ENCODE measurements at places on chromosomes 4 and X. TPM values are rescaled to one million over a fixed set of nuclear protein-coding genes. Genes with fewer than 3 reads are reported as not detected.

DNA sequence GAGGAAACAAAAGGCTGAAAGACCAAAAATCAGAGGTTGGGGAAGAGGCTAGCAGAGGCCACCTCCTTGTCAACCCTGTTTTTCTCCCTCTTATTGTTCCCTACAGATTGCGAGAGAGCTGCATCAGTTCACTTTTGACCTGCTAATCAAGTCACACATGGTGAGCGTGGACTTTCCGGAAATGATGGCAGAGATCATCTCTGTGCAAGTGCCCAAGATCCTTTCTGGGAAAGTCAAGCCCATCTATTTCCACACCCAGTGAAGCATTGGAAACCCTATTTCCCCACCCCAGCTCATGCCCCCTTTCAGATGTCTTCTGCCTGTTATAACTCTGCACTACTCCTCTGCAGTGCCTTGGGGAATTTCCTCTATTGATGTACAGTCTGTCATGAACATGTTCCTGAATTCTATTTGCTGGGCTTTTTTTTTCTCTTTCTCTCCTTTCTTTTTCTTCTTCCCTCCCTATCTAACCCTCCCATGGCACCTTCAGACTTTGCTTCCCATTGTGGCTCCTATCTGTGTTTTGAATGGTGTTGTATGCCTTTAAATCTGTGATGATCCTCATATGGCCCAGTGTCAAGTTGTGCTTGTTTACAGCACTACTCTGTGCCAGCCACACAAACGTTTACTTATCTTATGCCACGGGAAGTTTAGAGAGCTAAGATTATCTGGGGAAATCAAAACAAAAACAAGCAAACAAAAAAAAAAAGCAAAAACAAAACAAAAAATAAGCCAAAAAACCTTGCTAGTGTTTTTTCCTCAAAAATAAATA, 179.9 kb downstream of the AR start:
- DNase-seq = no peak

The GUCY1B1 gene
- 31.3 TPM for total RNA-seq

GRCh38 chrX:357693-358471, 28.8 kb downstream of the PPP2R3B start:
- no peak for DNase-seq

DNA sequence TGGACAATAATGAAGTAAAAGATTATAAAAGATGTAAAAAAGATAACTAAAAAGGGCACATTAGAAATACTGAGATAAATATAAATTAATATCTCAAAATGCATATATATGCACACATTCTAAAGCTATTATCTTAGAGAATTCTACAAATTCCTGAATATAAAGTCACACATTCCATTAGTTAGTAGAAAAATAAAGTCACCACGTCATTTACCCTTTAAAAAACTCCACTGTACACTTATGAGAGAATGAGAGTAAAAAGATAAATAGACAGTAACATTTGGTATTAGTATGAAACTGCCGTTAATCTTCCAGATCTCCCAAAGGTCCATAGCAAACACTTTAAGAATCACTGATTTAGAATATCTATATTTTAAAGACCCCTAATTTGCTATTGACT, 67.2 kb upstream of the IL15 start:
- DNase-seq = no peak

DNA sequence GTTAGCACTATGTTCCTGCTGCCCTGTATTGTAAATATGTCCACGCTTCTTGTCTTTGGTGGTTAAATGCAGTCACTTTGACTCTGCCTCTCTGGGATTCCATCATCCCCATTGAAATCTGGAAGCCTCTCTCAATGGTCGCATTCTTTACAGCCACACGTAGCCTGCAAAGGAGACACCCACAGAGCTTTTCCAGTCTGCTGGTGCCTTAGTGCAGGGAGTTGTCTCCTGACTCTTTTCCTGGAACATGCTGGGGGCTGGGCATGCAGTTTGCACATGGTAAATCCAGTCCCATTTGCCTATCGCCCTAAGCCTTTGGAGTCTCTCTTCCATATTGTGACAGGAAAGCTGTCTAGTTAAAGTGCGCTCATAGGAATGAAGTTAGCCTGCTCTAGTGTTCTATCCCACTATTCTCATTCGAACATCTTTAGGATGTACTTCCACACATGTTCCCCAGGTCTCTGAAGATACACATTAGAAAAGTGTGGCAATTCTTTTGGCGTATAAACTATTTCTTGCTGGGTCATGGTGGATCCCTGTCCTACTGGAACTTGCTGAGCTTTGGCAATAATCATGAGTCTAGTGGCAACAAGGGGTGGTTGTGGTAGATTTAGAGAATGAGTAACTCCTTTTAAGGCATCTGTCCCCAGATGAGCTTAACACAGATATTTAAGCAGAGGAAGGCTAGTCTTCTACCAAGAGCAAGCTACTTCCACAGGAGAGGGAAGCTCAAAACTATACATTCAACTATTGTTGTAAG, 33.7 kb downstream of the COQ2 start:
- no peak for DNase-seq

The DMRTC1B gene
- total RNA-seq = not detected

DNA sequence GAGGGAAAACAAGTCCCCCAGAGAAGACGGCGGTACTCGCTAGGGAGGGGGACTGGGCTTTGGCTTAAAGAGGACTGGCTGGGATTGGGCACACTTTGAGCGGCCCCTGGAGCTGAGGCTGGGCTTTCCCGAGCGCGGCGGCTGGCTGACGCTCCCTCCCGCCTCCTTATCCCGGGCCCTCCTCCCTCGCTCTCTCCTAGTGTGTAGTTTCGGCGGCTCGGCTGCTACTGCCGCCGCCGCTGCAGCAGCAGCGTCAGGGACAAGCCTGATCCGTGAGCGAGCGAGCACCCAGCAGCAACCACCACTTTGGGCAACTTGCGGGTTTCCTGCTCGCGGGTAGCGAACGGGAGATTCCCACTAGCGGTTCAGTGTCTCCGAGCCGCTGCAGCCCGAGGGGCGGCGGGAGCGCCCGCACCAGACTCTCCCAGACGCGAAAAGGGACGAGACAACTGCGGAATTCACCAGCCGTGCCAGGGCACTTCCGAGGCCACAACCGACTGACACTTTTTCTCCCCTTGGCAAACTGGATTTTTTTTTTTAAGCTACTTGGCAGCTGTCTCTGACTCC, 632 bp upstream of the PCDH7 start:
- peak; percentile 75 for DNase-seq

The CXorf38 gene
- 4.5 TPM for total RNA-seq

The BCLAF3 gene
- total RNA-seq = 7.0 TPM

The FGFR3 gene
- 1.7 TPM for total RNA-seq

DNA sequence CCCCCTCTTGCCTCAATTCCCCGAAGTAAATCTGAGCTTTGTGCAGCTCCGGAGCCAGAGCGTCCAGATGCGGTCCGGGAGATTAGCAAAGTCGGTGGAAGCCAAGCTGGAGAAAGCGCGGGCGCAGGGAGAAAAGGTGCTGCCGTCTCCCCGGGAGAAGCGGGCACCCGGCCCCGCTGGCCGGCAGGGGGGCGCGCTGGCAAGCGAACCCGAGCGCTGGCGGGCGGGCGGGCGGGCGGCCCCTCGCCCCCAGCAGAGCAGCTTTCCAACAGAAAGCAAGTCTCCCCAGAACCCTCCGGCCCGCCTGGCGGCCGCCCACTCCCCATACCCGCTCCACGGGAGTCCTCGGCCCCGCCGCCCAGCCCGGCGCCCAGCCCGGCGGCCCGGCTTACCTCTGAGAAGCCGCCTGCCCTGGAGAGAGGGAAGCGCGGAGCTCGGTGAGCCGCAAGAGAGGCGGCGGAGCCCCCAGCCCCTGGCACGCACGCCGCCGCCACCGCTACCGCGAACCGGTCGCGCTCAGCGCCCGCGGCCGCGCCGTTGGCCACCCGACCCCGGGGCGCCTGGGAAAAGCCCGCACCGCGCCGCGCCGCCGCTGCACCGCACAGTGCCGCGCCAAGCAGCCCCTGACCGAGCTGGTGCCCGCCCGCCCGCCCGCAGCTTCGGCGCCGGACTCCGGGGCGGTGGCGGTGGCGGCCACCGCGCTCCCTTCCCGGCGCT, 529 bp upstream of the CITED1 start:
- DNase-seq = peak; percentile 26

The RIPPLY1 gene
- total RNA-seq = not detected

- DNase-seq = no peak
Observed at GRCh38 chrX:109629310-109629709, 4.3 kb upstream of the KCNE5 start.

DNA sequence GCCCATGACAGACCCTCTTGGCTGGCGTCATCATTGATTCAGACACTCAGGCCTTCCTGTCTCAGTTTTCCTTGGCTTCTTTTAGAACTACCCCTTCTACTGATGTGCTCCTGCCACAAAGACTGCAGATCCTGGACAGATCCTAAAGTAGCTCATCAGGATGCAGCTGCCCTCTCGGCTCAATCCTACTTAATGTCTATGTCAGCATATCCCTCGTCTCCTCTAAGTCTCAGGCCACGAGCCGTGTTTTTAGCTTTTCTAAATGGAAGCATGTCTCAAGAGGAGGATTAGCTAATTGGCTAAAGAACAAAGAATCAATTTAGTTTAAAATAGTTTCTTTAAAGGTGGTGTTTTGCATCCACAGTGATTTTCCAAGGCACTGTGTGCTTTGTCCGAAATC, 447.7 kb downstream of the STIM2 start:
- DNase-seq = no peak

The DMRTC1 gene
- not detected for total RNA-seq

The PCSK1N gene
- 0.32 TPM for total RNA-seq

The PNMA3 gene
- 1.8 TPM for total RNA-seq

- no peak for DNase-seq
Observed at GRCh38 chrX:24372021-24372763, 11.8 kb downstream of the SUPT20HL1 start.

The FGA gene
- total RNA-seq = not detected

- no peak for DNase-seq
Observed at GRCh38 chr4:186749611-186750281, 26.1 kb upstream of the FAT1 start.

- no peak for DNase-seq
Observed at GRCh38 chr4:111812114-111812513, 333.1 kb upstream of the FAM241A start.

DNA sequence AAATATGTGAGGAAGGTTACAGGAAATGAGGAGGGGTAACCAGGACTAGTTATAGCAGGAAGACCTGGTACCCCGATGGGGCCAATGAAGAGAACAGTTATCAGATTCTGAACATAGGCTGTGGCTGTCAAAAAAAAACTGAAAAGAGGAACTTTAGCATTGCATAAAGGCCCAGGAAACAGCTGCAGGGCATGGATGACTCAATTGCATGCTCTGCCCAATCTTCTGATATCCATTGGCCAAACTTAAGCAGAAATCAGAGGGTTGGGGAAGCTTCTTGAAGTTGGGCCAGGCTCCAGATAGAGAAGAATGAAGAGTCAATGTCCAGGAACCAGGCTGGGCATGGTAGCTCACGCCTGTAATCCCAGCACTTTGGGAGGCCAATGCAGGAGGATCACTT, 1222.4 kb upstream of the PRKX start:
- no peak for DNase-seq

The SASH3 gene
- total RNA-seq = 1.8 TPM

The CENPVL3 gene
- not detected for total RNA-seq

DNA sequence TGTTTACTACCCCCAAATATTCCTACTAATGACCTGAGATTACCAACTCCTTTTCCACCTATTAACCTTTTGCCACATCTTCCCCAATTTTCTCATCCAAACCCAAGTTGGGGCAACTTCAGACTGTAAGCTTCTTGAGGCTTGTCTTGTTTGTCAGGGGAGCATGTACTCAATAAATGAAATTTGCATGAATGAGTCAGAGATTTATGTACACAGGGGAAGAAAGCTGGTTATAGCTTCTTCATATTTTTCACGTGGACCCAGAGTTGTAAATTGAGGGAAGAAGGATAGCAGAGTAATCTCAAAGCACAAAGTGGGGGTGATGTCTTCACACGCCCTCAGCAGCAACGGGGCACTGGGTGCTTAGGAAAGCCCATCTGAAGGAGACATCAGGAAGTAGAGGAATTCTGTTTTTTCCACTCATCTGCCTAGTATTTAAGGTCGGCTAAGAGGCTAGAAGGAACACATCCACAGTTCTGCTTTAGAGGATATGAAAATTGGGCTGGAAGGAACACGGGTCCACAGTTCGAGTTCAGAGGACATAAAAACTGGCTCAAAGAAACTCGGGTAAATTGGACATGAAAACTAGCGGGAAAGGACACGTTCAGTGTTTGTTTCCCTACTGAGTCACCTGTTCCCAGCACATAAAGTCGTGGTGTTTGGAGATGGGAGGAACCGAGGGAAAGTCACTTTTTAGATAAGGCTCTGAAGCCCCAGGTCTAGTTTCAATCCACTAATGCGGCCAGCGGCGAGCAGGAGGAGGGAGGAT, 696 bp upstream of the CA5B start:
- DNase-seq = no peak

GRCh38 chrX:104098151-104098808, 14.0 kb upstream of the ZCCHC18 start:
- DNase-seq = no peak

GRCh38 chr4:4859799-4860599, 534 bp downstream of the MSX1 start:
- DNase-seq = peak; percentile 37

DNA sequence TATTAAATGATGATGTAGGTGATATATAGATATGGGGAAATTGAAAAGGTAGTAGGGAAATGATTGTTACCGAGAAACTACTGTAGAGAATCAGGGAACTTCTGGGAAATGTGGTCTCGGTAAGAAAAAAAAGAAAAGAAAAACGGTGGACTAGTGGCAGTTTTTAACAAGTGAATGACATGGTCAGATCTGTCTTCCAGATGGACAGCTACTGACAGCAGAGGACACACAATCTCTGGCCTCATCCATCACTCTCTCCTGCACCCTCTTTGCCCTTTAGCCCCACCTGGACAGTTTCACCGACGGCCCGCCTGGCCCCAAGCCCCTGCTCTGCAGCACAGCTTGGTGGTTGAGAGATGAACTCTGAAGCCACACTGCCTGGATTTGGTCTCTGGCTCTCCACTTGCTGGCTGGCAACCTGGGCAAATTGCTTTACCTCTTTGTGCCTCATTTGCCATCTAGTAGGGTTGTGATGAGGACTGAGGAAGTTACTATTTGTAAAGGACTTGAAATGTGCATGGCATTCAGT, 23.4 kb downstream of the RBM47 start:
- DNase-seq = no peak

DNA sequence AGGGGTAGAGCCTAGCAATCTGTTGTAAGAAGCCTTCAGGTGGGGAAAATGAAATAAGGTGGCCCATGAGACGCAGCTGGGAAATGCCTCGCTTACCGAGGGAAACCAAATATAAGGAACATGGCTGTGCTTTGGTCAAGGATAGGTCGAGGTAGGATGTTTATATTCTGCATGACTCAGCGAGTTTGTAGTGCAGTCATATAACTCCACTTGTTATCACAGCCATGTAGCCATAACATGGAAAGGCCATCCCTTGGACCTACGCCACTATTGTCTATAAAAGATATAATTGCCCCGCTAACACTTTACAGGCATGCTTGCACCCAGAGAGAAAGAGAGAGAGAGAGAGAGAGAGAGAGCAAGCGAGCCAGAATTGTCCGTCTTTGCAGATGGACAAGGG, 80.9 kb upstream of the GLRA2 start:
- DNase-seq = no peak
